ENCODE measurements at places on chromosomes 3 and 15.

- no peak for DNase-seq
Measured at GRCh38 chr3:127446756-127447155, 143.8 kb downstream of the TPRA1 start.

- DNase-seq = no peak
Measured at GRCh38 chr3:114904633-114905032, 242.5 kb downstream of the ZBTB20 start.

DNA sequence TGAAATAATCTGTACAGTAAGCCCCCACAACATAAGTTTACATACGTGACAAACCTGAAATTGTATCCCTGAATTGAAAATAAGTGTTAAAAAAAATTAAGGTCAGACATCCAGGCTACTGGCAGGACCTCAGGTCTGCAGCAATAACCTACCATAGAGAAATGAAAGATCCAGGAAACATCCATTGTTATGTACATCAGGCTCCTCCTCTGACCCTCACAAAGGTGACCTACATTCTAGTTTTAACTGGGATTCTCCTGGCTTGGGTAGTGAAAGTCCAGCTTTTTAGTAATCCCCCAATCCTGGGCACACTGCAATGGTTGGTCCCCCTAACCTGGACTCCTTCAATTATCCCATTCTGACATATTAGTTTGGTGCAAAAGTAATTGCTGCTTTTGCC lies 749.6 kb upstream of the LMCD1 start:
- DNase-seq = no peak

DNA sequence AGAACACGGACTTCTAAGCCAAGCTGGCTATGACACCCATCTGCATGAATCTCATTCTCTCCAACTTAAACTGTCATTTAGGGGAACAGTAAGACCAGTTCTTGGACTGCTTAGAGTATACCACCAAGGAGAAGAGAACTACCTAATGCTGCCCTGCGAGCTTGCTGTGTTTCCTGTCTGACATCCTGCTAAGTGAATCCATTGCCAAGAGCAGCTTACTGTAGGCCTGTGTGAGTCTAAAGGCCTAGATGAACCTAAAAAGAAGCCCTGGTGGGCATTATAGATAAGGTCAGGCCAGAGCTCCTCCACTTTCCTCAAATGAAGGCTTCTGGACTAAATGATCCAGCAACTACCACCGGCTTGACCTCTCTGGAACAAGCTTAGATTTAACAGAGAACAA lies 15.0 kb downstream of the LZTFL1 start:
- DNase-seq = no peak

DNA sequence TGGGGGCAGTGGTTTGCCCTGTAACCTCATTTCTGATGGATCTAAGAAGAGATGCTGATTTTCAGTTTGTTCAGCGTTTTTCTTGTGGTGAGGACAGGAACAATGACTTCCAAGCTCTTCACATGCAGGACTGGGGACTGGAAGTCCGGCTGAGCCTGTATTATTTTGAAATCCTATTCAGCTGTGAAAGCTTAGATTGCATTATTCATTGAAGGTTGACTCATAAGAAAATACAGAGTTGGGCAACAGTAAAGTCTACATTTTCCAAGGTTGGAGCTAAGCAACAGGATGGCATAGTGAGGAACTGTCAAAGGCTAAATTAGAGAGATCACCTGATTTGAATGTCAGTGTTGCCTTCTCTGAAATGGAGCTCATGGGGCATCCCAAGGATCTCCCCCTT lies 230.9 kb upstream of the FEZF2 start:
- peak; percentile 84 for DNase-seq

All from cardiac fibroblast (primary cell).